ENCODE measurements at places on chromosomes 16 and 17. TPM values are rescaled to one million over a fixed set of nuclear protein-coding genes. Genes with fewer than 3 reads are reported as not detected.

The DHRS7C gene
- not detected for total RNA-seq

The GPRC5C gene
- total RNA-seq, result 44.8 TPM

The SPNS3 gene
- not detected for total RNA-seq

The CDC27 gene
- 162 TPM for total RNA-seq

The KRTAP16-1 gene
- total RNA-seq, result not detected

DNA sequence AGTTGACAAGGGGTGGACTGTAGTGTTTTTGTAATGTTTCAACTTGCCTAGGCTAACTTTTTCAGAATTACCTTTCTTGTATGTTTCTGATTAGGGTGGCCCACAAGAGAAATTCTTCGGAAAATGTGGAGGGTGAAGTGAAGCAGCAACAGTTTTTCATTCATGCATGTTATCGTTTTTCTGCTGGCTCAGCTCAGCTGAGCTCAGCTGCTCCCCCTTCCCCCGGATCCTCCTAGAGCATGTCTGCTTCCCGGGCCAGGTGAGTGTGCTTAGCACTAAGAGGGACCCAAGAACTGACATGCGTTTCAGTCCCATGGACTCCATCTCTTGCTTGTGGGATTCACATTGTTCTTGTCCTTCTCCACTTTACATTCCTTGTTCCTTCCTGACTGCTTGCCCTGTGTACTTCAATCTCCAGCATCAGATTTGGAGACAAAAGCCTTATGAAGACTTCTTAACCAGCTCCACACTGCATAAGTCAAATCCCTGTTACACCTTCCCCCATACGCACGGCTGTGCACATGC lies 33.6 kb downstream of the SCPEP1 start:
- DNase-seq, result no peak

DNA sequence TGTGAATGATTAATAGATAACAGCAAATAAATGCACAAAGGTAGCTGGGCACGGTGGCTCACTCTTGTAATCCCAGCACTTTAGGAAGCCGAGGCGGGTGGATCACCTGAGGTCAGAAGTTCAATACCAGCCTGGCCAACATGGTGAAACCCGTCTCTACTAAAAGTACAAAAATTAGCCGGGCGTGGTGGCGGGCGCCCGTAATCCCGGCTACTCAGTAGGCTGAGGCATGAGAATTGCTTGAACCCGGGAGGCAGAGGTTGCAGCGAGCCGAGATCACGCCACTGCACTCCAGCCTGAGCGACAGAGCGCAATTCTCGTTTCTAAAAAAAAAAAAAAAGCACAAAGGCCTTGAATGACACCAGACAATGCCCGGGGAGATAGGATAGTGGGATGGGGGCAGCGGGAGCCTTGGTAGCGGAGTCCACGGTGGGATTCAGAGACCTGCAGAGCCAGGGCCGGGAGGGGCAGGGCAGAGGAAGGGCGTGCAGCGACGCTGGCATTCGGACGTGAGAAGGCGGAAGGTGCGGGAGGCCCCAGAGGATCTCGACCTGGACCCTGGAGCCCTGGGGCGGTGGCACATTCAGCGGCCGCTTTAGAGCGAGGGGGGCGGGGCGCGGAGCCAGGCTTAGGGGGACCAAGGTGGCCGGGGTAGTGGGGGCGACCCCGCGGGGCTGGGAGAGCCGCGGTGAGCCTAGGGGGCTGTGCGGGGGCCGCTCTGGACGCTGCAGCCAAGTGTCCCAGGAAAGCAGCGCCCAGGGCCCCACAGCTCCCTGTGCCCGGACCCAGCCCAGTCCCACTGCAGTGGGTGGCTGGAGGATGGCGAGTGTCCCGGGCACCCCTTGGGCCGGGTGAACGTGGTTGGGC lies 999 bp upstream of the FLYWCH2 start:
- DNase-seq, result peak; percentile 20

GRCh38 chr17:82985973-82986372 lies 93.4 kb upstream of the METRNL start:
- no peak for DNase-seq

DNA sequence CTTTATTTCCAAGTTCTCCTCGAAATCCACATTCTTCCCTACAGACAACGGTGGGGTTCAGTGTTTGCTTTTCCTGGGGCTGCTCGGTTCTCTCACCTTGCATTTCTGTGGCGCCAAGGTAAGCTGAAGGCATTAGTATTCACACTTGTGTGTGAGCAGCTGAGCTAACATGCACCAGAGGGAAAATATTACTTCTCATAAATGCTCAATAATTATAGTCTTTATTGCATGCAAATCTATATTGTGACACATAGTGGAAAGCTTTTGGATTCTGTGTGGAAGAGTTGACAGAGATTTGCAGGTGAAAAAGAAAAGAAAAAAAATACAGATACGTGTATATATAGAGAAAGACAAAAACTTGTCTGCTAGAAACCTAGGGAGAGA lies 411.8 kb downstream of the MAF start:
- no peak for DNase-seq

DNA sequence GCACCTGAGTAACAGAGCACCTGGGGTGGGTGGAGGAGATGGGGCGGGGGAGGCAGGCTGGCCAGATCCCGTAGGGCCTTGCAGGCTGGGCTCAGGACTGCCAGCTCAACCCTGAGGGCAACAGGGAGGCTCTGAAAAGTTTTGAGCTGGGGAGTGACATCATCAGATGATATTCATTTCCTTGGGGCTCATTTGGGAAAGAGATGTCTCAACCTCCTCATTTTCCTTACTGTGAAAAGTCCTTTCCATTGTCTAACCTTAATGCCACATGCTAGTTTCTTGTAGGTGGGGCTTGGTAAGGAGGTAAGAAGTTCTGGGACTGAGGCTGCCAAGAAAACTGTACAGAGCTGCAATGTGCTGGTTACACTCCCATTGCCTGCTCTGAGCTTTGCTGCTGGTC lies 3.7 kb downstream of the TNS4 start:
- DNase-seq, result no peak

- peak; percentile 21 for DNase-seq
Observed at GRCh38 chr17:43832168-43832975, 574 bp downstream of the MPP3 start.

Measured in HepG2 (cell line).